NCI-H1694 (cell line): ENCODE measurements at places on chromosomes 7 and 10.

DNA sequence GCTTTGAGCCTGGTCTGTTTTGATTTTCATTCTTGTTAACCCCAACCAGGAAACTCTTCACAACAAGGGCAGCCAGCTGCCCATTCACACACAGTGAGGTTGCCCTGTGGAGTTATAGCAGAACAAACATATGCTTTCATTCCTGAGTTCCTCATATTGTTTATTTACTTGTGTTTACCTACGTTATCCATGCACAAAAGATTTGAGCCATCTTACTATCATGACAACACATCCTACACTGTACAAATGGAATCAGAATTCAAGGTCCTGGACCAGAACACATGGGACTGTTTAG, 21.7 kb upstream of the BMPER start:
- DNase-seq: no peak

DNA sequence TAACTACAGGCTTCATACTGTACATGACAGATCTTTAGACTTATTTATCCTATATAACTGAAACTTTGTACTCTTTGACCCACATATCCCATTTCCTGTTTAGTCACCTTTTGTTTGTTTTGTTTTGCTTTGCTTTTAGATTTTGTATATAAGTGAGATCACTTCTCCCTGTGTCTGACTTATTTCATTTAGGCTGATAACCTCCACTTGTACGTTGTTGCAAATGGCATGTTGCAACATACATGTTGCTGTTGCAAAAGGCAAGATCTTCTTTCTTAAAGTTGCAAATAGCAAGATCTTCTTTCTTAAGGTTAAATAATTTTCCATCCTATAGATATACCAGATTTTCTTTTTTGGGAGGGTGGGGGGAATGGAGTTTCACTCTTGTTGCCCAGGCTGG, 341.5 kb downstream of the OTUD1 start:
- DNase-seq: no peak

- DNase-seq: no peak
Measured at GRCh38 chr10:119931871-119932270, 39.3 kb downstream of the SEC23IP start.

GRCh38 chr7:115387137-115387536, 465.2 kb downstream of the MDFIC start:
- DNase-seq: no peak

DNA sequence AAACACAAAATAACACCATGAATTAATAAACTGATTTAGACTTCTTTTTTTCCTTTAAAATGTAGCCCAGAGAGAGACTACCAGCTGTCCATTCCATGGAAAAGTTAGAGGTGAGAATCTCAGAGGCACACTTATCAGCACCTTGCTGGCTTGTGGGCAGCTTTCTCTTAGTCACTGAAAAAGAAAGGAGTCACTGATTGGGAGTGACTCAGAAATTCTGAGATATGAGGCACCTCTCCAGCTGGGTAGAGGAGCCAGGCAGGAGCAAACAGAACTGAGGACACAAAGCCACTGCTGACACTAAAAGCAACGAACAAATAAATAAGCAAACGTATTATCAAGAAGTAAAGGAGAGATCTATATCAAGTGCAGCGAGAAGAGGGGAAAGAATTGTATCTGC, 310.6 kb downstream of the PARD3 start:
- DNase-seq: no peak

DNA sequence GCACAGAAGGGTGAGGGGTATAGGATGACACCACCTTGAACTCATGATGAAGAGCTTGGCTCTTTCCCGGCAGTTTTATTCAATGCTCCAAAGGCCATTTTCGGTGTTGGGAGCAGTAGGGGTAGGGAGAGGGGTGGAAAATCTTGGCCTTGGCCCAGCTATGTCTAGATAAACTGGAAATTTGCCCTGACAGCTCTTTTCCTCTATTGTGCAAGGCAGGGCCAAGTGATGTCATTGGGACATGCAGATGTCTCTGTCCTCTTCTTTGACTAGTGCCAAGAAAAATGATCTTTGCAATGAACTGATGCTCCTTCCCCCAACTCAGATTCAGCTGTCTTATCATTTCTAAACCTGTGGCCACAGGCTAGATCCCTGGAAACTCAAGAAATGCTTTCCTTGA, 27.7 kb upstream of the PRKCQ start:
- DNase-seq: no peak

DNA sequence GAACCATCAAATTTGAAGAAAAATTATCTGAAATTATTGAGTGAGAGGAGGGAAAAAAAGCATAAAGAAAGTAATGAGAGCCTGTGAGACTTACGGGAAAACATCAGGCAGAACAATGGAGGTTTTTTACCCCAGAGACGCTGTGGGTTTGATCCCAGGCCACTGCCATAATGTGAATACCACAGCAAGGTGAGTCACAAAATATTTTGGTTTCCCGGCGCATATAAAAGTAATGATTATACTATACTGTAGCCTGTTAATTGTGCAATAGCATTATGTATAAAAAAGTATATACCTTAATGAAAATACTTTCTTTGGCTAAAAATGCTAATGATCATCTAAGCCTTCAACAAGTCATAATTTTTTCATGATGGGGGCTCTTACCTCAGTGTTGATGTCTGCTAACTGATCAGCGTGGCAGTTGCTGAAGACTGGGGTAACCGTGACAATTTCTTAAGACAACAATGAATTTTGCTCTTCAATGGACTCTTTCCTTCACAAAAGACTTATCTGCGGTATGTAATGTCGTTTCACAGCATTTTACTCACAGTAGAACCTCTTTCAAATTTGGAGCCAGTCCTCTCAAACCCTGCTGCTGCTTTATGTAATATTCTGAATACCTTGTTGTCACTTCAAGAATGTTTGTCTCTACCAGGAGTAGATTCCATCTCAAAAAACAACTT, 97.0 kb upstream of the FAM20C start:
- DNase-seq: no peak

- no peak for DNase-seq
Measured at GRCh38 chr10:72893136-72893798, at the start of gene OIT3. TSS of gene OIT3 (plus strand) at chr10:72893739. CDS start at chr10:72893799, 60 bp downstream.

DNA sequence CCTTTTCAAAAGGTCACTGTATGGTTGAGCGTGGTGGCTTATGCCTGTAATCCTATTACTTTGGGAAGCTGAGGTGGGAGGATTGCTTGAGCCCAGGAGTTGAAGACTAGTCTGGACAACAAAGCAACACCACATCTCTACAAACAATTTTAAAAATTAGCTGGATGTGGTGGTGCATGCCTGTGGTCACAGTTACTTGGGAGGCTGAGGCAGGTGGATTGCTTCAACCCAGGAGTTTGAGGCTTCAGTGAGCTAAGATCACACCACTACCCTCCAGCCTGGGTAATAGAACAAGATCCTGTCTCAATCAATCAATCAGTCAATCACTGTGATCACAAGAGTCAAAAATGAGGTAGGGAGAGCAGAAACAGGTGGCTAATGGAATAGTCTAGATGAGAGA, 97.0 kb downstream of the SUGCT start:
- DNase-seq: no peak

GRCh38 chr7:47179812-47180515, 401.9 kb downstream of the TNS3 start:
- peak; percentile 93 for DNase-seq

- no peak for DNase-seq
Measured at GRCh38 chr10:71941318-71941717, 22.9 kb upstream of the CHST3 start.

- DNase-seq: no peak
Measured at GRCh38 chr7:27113991-27114769, 11.7 kb upstream of the HOXA2 start.

GRCh38 chr7:42560866-42561265, 323.9 kb upstream of the GLI3 start:
- no peak for DNase-seq

DNA sequence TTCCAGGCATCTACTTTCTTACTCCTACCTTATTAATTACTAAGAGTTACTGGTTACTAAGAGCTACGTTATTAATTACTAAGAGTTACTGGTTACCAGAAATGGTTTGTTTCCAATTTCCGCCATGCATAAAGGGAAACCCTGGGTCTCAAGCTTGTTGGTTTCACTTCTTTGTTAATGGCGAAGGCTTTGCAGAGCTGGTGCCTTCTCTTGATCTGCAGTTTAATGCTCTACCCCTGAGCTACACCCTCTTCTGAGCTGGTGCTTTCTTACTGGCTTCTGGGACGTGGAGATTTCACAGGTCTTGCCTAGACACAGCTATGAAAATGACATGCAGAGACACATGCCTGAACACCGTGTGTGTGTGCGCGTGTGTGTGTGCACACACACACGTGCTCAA, 560 bp downstream of the CPA4 start:
- no peak for DNase-seq

DNA sequence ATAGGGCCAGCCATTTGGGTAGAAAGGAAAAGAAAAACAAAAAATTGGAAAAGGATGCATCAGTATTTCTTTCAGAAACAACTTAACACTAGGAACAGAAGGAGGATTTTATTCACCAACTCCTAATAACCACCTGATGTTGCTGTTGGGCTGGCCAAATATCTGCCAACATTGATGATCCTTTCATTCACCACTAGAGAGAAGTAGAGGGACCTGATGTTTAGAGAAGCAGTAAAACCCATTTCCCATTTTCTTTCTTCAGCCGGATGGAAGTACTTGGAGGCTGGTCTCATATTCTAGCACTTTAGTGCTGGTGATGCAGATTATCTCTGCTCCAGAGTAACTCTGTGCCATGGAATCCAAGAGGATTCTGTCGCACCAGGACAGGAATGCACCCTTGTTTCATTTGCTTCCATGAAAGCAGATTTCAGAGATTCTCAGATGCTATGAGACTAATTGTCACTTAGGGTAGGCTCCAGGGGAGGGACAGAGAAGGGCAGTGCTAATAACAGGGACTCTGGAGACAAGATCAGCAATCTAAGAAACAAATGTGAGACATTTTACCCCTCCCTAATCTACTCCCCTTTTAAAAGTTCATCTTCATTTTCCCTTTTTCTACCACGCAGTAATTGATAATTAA, 3.1 kb downstream of the KLLN start:
- DNase-seq: peak; percentile 46

DNA sequence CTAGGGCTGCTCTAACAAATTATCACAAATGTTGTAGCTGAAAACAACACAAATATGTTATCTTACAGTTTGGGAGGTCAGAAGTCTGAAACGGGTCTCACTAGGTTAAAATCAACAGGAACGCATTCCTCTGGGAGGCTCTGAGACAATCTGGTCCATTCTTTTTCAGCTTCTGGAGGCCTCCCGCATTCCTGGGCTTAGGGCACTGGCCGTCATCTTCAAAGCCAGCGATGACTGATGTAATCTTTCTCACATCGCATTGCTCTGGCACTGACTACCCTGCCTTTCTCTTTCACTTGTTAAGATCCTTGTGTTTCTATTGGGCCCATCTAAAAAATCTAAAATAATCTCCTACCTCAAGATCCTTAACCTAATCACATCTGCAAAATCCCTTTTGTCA, 1071.5 kb upstream of the C7orf33 start:
- DNase-seq: no peak

- DNase-seq: no peak
Measured at GRCh38 chr7:11473807-11474424, 358.1 kb downstream of the THSD7A start.

DNA sequence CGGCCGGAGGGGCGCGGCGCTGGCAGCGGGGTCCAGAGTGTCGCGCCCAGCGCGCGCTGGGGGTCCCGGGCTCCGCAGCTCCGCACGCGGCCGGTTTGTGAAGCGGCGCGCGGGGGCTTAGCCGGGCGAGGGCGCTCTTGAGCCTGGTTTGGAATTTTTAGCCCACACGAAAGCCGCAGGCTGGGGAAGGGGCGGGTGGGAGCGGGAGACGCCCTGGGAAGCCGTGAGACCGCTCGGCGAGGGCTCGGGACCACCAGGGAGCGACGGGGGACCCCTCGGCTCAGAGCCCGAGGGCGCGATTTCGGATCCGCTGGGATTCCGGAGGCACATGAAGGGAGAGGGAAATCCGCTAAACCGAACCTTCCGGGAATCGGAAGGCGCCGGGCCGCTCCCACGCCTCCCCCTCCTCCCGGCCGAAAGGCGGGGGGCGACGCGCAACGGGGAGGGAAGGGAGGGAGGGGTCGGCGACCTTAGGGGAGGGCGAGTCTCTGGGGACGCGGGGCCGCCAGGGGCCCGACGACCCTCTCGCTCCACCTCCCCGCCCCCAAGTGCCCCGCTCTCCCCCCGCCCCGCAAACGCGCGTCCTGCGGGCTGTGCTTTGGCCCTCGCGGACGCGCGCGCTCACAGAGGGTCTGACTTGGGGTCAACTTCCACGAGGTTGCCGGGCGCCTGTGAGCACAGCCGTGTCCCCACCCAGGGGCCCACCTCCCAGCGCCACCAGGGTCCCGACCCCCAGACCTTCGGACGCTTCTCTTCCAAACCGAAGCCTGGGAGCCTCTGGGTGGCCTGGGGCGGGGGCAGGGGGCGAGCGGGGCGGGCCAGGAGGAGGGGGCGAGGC, 5.1 kb upstream of the ELFN1 start:
- DNase-seq: peak; percentile 50

GRCh38 chr10:9334270-9334669, 1279.8 kb downstream of the GATA3 start:
- DNase-seq: no peak

DNA sequence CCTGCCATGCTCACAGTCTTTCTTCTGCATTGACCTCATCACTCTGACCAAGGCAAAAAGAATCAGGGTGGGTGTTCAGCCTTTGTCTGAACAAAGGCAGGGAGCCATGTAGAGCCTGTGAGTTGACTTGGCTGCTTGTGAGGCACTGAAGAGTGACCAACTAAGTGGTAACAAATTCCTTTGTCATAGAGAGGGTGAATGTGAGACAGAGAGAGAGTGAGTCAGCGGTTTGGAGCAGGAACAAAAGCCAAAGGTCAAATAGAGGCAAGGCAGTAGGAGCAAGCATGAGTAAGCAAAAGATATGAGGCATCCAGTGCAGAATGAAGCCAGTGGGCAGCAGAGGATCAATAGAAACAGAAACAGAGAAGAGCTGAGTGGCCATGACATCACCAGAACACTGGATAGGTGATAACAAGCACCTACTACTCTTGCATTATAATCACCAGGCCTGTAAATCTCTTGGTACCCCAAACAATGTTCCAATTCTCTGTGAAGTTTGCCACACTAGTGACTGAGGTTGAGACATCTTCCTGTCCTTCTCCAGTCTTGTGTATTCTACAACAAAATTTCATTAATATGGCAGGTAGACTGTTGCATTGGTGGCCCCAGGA, 116.2 kb upstream of the LAMB4 start:
- no peak for DNase-seq

DNA sequence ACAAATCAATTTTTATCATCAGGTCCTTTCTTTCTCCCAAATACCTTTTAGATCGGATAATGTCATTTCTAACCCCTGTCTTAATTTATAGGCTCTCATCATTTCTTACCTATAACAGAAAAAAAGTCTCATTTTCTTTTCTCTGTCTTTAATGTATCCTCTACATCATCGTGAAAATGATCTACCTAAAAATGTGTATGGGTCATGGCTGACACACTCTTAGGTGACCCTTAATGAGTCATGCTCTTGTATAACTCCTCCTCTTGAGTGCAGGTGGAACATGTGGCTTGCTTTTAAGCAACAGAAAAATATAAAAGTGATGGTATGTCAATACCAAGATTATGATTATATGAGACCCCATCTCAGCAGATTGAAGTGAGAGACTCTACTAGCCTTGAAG, 139.4 kb downstream of the SEMA3C start:
- DNase-seq: no peak
